ENCODE measurements at places on chromosomes 1 and 21. TPM values are rescaled to one million over a fixed set of nuclear protein-coding genes. Genes with fewer than 3 reads are reported as not detected.

Gene ZNF683
- total RNA-seq = not detected

Gene GPR3
- not detected for total RNA-seq

Gene C1orf21
- 96.8 TPM for total RNA-seq

Gene E2F2
- 8.6 TPM for total RNA-seq

GRCh38 chr1:160657250-160657781 is 10.5 kb upstream of the SLAMF1 start:
- DNase-seq = no peak

DNA sequence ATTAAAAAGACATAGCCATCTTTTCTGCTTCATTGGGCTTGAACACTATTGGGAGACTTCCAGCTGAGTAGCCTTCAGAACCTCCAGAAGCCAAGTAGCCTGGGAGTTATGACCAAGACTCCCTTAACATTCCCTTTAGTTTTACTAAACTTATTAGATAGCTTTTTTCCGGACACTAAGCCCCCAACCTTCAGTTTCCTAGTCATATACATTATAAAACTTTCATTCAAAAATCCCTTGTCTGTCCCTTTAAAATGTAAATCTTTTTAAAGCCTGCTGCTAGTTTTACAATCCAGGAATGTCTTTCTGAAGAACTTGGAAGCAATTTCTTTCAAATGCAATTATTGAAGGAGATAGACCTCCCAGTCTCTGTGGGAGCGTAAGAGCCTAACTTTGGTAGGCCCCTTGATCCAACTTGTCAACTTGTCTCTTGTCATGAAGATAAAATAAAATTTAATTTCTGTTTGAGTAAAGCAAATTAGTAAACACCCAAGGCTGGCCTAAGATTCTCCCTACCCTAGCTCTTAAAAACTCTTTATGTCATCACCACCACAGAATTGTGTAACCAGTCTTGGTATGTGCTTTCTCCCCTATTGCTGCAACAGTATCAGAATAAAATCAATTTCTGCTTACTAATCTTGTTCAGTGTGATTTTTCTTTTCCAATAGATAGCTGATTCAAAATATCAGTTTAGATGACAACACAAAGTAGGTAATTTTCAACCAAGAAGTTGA is 796.2 kb downstream of the PLA2G4A start:
- DNase-seq = no peak

DNA sequence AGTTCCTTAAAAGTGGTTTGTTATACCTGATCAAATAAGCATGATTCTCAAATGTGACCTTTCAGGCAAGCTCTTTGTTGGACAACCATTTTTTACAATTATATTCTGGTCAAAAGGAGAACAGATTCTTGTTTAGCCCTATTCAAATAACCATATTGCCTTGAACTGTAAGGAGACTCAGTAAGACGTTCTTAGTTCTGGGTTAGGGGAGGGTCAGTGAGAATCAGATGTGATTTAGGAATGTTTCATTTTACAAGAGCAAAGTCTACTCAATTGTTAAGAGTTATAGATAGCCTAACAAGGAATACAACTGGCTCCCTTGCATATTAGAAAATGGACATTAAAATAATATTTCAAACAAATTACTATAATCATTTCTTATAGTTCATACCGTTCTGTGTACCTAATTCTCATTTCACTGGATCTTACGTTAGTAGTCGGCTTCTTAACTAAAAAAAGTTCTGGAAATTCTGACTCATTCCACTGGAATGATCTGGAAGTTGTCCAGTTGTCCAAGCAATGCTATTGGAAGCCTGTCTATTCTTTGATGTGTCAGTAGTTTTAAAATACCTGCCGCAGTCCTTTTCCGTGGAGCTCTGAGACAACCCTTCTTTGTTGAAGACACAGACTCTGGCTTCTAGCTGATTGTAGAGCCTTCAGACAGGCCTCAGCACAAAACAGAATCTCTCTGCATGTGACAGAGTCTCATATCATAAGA is 88.8 kb downstream of the MAST2 start:
- DNase-seq = no peak

- no peak for DNase-seq
These were observed 1.7 kb upstream of the TRIM67 start for GRCh38 chr1:231159963-231160761.

- DNase-seq = no peak
These were observed 88.9 kb upstream of the COL11A1 start for GRCh38 chr1:103197216-103197615.

GRCh38 chr1:56591909-56592308 is 12.5 kb upstream of the PLPP3 start:
- no peak for DNase-seq

- no peak for DNase-seq
These were observed 13.8 kb downstream of the OLIG2 start for GRCh38 chr21:33039536-33039935.

DNA sequence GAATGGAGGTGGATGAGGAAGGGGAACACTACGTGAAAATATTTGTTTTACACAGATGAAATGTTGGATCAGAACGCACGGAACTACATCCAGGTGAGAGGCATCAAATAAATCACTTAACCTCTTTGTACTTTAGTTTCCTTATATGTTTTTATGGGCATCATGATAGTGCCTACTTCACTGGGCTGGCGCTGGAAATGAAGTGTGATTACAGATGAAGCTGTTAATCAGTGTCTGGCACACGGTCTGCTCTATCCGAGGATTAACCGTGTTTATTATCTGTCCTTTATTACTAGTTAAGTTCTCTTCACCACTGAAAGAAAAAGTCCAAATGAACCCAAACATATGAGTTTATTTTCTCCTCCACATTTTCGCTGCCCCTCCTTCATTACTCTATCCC is 96.0 kb upstream of the TRABD2B start:
- no peak for DNase-seq

- no peak for DNase-seq
These were observed 130.7 kb upstream of the PRMT6 start for GRCh38 chr1:106925750-106926149.

DNA sequence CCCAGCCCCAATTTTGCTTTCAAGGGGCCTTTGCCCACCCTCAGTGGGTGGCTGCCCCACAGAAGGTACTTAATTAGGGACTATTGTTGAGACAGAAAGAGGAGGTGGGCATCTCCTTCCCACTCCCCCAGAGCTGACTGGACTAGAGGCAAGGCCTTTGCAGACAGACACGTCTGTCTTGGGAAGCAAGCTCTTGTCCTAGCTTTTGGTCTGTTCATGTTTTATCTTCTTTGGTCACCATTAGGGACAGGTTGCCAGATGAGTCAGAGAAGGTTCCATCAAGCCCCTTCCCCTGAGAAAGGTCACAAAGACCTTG is 27.7 kb downstream of the PTAFR start:
- no peak for DNase-seq

DNA sequence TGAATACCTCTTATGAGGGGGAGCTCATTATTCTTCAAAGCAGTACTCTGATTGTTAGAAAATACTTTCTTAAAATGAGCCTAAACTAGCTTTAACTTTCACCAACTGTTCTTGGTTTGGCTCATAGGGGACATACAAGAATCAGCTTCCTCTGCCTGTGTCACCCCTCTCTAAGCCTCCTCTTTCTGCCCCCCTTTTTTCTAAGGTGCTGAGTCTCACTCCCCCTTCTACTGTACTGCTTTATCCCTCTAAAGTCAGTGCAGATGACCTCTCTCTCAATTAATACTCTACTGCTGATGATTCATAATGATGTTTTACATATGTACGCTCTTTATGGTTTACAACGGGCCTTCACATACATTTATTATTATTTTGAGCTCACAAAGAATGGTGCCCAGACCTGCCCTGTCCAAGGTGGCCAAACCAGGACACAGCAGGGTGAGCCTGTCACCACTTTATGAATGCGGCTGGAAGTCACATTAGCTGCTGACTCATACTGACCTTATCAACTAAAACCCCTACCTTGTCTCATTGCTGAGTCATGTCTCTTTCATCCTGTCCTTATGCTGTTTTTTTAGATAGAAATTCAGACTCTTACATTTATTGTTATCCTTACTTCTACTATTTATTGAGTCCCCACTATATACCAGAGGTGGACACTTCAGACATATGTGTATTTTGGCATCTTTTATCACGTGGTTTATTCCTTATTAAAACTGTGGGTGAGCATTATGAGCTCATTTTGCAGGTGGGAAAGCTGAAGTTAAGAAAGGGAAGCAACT is 126.9 kb downstream of the RNF220 start:
- no peak for DNase-seq

DNA sequence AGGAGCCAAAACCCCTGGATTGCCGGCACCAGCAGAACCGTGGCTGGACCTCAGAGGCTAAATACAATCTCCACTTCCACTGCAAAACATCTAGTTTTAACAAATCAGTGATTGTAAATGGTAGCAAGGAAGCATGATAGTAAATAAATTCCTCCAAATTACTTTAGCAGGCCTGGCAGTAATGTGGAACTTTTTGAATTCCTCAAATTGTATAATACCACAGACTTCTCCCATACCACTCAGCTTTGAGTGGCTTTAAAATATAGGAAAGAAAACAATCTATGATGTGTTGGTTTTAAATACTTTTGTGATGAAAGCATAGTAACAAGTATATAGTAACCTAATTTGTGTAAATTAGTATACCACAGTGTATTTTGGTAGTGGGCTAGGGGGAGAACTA is 34.1 kb downstream of the NIBAN1 start:
- DNase-seq = no peak

- no peak for DNase-seq
These were observed 121.8 kb downstream of the EPHB2 start for GRCh38 chr1:22832414-22832786.

DNA sequence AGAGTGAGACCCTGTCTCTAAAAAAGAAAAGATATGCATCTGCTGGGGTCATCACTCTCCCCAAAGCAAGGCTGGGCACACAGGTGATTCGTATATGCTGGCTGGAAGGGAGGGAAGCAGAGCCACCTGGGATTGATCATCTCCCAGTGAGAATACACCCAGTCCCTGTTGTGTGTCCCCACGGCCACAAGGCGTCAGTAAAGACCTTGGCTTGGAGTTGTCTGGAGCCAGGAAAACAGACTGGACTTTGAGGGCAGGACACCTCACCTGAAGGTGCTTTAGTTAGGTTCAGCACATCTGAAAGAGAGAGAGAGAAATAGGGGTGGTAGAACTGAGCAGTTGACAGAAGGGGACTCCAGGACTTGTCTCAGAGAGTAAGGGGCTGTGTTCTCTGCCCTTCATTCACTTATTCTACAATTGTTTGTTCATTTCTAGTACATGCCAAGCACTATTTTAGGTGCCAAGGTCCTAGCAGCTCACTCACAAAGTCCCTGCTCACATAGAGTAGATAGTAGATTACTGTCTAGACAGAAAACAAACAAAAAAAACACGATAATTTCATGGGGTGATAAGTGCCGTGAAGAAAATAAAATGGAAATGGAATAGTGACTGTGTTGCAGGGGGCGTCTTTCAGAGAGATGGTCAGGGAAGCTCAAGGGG is 13.5 kb downstream of the CITED4 start:
- DNase-seq = peak; percentile 78

DNA sequence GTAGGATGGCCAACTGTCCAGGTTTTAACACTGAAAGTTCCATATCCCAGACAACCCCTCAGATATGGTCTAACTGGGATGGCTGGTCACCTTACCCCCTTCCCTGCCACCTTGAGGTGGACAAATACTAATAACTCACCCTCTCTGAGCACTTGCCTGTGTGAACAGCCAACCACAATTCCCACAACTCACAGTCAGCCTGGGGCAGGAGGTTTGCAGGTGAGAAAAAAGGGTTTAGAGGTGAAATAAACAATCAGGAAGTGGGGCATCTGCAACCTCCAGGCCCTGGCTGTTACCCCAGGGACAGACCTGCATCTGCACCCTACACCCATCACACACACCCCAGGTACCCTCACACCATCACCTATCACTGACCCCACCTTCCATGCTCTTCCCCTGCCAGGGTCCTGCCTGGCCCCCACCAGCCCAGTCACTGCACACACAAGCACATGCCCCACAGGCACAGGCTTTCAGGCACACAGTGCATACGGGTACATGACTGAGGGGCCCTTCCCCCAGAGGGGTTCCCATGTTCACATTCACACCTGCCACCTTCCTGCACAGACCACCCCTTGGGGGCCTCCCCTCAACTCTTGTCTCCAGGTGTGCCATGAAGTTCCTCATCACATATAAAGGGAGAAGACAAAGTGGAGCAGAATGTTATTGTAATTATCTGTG is 679.5 kb downstream of the MATN1 start:
- no peak for DNase-seq

DNA sequence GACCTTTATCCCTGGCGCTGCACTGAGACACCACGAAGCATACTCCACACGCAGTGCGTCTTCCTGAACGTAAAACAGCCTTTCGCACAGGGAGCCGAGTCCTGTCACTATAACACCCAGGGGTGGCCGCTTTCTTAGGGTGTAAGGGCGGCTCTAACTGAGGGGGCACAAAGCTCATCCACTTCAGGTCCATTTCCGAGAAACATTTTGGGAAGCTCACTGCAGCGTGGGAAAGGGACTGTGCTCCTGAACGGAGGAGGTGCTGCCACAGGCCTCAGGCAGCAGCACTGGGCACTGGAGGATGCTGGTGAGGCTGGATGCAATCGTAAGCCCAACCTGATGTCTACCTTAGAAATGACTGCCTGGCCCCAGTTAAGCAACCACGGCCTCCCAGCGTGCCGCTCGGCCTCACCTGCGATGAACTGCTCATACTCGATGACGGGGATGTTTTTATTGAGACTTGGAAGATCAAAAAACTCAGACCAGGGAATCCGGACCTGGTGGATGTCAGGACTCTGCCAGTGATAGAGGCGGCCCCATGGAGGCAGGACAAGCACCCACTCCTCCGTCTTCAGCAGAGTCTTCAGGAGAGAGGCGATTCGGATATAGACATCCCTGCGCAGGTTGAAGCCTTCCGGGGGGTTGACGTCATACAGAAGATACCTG is 2.3 kb downstream of the POFUT2 start:
- DNase-seq = no peak

DNA sequence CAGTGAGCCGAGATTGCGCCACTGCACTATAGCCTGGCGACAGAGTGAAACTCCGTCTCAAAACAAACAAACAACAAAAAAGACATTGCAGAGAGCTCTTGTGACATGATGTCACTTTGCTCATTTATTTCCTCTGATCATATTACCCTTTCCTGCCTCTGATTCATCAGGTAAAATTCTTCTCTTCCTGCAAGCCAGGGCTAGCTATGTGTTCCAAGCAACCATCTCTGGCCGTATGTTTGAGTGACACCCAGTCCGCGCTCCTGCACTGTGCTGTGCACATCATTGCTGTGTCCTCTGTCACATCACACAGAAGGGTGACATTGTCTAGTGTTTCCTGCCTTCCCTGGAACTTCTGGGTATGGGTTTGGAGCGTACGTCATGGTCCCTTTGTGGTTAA is 251.3 kb downstream of the PCP4 start:
- DNase-seq = no peak

- no peak for DNase-seq
These were observed 24.4 kb upstream of the DOCK7 start for GRCh38 chr1:62712336-62713243.

GRCh38 chr21:28602546-28602945 is 390.1 kb downstream of the LTN1 start:
- no peak for DNase-seq

Data from mucosa of descending colon (tissue), 3 donors.